HFF-Myc (cell line): ENCODE measurements at places on chromosomes 1 and 21.

GRCh38 chr1:76669624-76670315 lies 197.5 kb upstream of the ST6GALNAC5 start:
- no peak for DNase-seq

DNA sequence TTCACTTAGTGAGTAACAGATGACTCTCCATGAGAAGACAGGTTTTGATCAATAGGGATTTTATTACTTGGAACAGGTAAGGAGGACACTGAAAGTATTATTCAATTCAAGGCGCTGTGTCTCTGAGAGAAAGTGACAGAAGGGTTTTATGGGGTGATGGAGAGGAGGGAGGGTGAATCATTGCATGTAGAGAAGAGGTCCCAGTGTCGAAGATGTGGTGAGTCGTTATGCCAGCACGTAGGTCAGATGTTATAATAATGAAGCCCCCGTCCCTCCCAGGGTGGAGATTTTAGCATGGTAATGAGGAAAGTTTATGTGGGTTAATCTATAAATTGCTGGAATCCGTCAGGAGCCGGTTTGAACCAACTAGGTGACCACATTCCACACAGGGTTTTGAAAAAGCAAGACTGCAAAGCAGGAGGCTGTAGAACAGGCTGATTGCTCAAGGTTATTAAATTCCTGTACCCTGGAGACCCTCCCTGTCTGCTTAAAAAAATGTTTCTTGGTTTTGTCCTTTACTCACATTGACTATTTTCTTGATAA lies 586.4 kb upstream of the TMPRSS15 start:
- no peak for DNase-seq

- DNase-seq, result peak; percentile 48
Measured at GRCh38 chr1:196651637-196652215, at the start of gene CFH. CFH (plus strand) TSS chr1:196652043; CDS start chr1:196652118, 75 bp downstream.

GRCh38 chr1:38431535-38432376 lies 385.2 kb upstream of the POU3F1 start:
- no peak for DNase-seq

- DNase-seq, result no peak
Measured at GRCh38 chr1:92409946-92410549, 76.7 kb downstream of the GFI1 start.

GRCh38 chr1:41368801-41369200 lies 7.6 kb downstream of the FOXO6 start:
- no peak for DNase-seq

DNA sequence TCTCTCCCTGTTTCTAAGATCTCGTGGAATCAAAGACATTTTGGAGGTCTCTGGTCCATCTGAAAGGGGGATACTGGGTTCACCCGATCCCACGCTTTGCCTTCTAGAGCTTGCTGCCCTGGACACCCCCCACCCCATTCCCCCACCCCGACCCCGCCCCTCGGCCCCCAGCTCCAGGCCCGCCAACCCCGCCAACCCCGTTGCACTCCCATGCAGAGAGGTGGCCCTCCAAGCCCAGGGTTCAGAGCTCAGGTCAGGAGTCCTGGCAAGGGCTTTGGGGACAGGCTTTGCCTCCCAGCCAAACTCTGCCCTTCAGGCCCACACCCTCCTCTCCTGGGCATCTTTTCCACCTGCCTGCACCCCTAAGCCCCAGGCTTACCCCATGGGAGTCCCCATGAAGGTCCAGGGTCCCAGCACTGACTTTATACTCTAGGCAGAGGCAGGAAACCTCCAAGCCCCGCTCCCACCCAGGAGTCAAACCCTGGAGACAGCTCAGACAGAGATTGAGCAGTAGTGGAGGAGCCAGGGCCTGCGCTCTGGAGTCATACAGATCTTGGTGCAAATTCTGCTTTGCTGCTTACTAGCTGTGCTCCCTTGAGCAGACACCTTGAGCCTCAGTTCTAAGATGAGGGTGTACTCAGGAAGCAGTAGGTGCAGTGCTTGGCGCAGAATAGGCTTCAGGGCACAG lies 155.9 kb downstream of the FOXD2 start:
- DNase-seq, result no peak

DNA sequence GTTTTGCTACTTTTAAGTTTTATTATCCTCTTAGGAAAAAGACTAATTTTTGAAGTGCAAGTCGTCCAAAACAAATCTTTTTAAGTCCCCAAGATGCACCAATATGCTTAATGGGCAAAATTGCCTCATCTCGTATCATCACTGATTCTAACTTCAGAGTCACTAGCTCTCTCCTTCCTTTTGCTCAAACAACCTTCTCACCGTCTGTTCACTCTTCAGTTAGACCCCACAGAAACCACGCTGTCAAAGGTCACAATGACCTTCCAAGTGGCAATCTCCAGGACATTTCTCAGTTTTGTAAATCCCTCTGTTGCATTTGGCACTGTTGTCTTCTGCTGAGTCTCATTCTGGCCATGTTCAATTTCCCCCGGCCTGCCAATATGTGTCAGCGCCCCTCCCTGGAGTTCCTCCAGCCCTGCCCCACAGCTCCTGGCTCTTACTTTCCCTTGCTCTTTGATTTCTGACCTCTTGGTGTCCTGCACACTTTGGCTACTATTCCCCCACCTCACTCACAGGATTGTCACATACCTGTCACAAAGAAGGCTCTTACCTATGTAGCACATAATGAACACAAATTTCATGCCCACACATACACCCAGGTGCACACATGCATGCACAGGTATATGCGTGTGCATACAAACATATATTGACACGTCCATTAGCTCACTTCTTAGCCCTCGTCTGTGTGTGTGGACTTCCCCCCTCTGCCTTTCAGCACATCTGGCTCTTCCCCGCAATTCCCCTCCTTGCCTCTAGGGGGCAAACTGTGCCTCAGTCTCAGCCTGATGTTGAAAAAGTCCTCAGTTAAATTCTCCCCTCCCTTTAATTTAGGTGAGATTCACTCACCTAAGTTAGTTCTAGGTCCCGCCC lies 354.0 kb upstream of the DUSP10 start:
- no peak for DNase-seq

GRCh38 chr1:189211742-189212141 lies 1265.9 kb downstream of the BRINP3 start:
- no peak for DNase-seq

DNA sequence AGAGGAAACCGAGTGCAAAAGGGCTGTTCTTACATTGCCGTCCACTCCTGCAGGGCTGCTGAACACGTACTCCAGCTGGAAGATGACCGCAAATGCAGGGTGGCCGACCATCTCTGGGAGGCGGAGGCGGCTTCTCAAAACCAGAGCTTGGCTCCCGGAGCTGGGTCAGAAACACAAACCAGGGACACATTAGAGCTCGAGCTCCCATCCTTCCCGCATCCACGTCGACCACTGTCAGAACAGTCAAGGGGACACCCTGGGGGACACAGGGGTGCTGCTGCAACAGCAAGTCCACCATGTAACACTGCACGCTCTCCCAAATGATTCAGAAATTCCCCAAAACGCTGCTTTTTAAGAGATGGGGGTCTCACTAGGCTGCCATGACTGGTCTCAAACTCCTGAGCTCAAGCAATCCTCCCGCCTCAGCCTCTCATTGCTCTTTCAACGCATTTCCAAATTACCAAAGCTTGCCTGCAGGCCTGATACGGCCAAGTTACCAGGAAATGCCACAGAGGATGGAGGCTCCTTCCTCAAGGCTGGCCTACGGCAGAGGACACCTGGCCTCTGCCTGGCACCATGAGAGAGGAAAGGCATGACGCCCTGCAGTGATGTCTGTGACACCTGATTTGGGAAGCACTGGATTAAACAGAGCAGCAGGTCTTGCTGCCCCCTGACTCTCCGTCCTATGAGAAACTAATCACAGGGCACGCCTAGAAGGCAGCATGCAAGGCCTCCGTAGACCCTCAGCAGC lies 45.0 kb downstream of the NPHP4 start:
- no peak for DNase-seq

DNA sequence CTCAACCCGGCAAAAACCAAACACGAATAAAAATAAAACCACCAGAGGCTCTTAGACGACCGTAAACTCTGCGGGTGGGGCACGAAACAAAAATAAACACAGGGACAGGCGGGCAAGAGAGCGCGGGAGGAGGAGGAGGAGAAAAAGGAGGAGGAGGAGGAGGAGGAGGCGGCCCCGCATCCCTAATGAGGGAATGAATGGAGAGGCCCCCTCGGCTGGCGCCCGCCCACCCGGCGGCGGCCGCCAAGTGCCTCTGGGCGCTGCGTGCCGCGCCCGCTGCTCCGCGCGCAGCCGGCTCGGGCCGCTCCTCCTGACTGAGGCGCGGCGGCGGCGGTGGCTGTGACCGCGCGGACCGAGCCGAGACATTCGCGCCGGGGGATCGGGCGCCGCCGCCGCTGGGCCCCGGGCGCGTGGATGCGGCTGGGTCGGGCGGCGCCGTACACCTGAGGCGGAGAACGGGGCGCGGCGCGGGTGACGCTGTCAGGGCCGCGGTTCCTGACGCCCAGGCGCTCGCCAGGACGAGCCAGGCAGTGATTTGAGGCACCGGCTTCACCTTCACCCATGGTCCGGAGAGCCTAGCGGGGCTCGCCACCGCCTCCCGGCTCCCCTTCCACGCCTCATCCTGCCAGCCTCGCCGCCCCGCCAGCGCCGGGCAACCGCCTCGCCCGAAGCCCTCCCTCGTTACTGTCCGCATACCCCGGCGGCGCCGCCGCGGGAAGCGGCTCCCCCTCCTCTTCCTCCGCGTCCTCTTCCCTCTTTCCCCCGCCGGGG lies at the start of gene MARK1:
Gene MARK1 (plus strand): TSS at position 229 of the 771 bp plus-strand sequence. CDS start 687 bp downstream, outside the sequence.
- no peak for DNase-seq

DNA sequence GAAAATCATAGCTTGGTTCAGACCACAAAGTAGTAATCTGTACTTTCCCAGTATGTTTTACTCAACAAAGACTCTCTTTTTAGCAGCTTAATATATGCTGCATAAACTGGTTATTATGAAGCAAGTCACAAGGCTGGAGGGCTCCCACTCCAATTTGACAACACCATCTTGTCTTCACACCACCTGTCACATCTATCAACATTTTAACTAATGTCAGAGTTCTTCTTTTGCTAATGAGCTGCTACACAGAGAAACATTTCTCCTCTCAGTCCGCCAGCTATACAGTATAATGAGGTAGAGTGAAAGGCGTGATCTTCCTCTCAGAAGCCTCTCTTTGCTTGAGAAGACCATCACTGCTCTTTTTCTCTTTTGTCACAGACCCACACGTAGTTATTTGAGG lies 230.1 kb downstream of the BARHL2 start:
- DNase-seq, result no peak

GRCh38 chr1:20356850-20357459 lies 66.3 kb downstream of the VWA5B1 start:
- DNase-seq, result no peak

DNA sequence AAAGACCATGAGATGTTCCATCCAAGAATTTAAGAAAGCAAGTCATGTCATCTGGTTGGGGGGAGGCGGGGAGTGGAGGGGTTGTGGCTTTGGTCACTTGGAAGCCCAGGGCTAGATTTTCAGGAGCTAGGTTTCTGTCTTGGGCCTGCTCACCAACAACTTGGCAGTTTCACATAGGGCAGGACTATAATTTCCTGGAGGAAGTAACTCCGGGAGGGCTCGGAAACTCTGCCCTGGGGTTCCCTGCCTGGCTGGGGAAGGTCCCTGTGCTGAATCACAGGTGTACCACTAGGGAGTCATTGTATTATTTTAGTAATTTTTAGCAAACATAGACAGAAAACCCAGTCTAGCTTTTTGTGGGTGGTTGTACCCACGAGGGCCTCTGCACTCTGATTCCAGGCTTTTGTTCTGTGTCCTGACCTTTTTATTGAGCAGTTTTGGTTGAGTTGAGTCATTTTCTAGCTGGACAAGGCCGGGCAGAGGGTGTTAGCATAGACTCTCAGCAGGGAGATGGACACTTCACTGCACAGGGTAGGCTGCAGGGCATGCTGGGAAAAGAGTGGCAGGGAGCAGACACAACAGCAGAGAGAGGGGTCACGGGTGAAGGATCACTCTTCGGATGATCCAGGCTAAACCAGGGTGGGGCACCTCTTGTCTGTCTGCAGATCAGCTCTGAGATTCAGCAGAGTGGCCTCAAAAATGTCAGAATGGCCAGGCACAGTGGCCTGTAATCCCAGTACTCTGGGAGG lies 144.7 kb downstream of the GRIK3 start:
- no peak for DNase-seq

DNA sequence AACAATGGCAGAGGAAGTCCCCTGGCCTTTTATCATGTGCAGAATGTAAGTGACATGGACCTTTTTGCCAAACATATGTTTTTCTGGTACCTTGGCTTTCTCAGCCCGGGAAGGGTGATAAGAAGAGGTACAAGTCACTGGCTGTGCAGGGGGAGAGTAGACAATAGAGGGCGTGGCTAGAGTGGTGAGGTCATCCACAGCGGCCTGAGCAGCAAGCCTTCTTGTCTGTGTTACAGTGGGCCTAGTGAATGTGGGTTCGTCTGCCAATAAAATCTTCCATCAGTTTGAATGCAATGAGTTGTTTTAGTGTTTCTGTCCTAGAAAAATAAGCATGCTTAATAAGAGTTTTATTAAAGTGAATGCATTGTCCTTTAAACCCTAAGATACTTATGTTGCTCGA lies 59.0 kb upstream of the PGD start:
- DNase-seq, result peak; percentile 10

- no peak for DNase-seq
Measured at GRCh38 chr1:101382135-101382534, 145.3 kb downstream of the S1PR1 start.

GRCh38 chr1:210445931-210446330 lies 117.2 kb downstream of the HHAT start:
- DNase-seq, result no peak

DNA sequence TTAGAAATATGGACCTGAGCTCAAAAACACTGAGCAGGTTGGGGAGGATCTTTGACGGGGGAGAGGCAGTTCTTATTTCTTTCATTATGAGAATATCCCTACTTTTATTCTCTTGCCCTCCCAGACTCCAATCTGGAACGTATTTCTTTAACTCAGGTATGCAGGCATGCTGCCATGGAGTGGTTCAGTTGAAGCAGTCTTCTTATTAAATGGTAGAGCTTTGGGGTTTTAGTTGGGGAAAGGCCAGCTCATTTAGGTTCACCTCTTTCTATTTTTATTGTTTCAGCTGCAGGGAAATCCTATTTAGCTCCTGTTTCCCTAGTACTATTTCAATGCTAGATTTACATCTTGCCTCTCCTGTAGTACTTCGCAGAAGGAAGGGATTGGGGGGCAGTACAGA lies 198.9 kb downstream of the TTLL7 start:
- DNase-seq, result no peak

DNA sequence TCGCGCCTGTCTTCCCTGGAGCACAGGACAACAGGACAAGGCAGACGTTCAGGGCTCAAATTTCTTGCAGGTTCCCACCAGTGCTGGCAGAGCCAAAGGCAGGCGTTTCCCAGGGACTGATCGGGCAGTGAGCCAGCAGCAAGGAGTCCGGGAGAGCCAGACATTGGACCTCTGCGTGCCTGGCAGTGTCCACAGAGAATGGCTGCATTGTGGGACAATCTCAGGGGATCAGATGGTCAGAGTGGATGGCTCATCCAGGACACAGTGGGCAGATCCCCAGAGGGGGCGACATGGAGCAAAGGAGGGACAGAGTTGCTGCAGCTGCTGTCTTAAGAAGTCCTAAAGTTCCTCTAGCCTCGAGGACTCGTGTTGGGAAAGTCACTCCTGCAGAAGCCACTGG lies 4.6 kb downstream of the TMEM63A start:
- no peak for DNase-seq

DNA sequence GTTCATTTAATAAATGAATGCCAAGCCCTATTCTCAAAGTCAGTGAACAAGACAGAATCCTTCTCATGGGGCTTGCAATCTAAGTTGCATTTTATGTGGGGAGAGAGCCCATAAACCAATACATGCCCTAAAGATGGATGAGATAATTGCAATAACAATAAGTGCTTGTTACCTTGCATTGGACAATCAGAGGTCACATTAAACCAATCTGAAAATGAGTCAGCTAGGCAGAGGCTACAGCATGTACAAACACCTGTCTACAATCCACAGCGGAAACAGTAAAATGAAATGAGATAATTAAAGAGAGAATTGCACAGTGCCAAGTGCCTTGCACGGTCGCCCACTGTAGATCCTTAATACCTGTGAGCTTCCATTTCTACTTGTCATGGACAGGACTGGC lies 7.4 kb upstream of the IGFN1 start:
- no peak for DNase-seq
